ENCODE measurements at places on chromosomes 5 and 9. TPM values are rescaled to one million over a fixed set of nuclear protein-coding genes. Genes with fewer than 3 reads are reported as not detected.

MYOT gene
- not detected for total RNA-seq

PCDHB16 gene
- 2.1 TPM for total RNA-seq

RFESD gene
- 3.2 TPM for total RNA-seq

THOC3 gene
- total RNA-seq, result 35.5 TPM

LSM11 gene
- total RNA-seq, result 1.7 TPM

DMGDH gene
- total RNA-seq, result 5.1 TPM
